ENCODE measurements at places on chromosomes 3 and 15. TPM values are rescaled to one million over a fixed set of nuclear protein-coding genes. Genes with fewer than 3 reads are reported as not detected.

The CEMIP gene
- total RNA-seq = 3.7 TPM

The PXK gene
- total RNA-seq = 22.0 TPM

The SLC30A4 gene
- 38.7 TPM for total RNA-seq

The PPP1R14D gene
- total RNA-seq = not detected

The ATP13A5 gene
- total RNA-seq = 0.41 TPM

The VEPH1 gene
- 13.0 TPM for total RNA-seq

The PPP4R2 gene
- 137 TPM for total RNA-seq

The CX3CR1 gene
- total RNA-seq = 7.3 TPM

The SLC28A1 gene
- not detected for total RNA-seq

The GREM1 gene
- total RNA-seq = 2.4 TPM

The SCAP gene
- 69.3 TPM for total RNA-seq

The SLC27A2 gene
- total RNA-seq = 1.6 TPM

The ARGFX gene
- not detected for total RNA-seq

The XIRP1 gene
- total RNA-seq = not detected

Measured in frontal cortex (tissue), 4 donors.